ENCODE measurements at places on chromosomes 4 and X. TPM values are rescaled to one million over a fixed set of nuclear protein-coding genes. Genes with fewer than 3 reads are reported as not detected.

GRCh38 chr4:7785017-7785416, 154.6 kb downstream of the AFAP1 start:
- H3K4me3 ChIP-seq, result no peak overlapping the region
- peaks cover 9% of the 10 kb centered on the region for H3K4me1 ChIP-seq
- no peaks in the 10 kb centered on the region for H3K27me3 ChIP-seq
- no peak for DNase-seq
- H3K27ac ChIP-seq, result no peak overlapping the region

GRCh38 chr4:3531318-3531878, 824 bp downstream of the LRPAP1 start:
- peaks cover 2% of the 10 kb centered on the region for H3K27me3 ChIP-seq
- H3K27ac ChIP-seq, result peak overlapping the region; percentile 74
- peak overlapping the region; percentile 98 for H3K4me3 ChIP-seq
- H3K36me3 ChIP-seq, result peaks cover 2% of the 10 kb centered on the region

DNA sequence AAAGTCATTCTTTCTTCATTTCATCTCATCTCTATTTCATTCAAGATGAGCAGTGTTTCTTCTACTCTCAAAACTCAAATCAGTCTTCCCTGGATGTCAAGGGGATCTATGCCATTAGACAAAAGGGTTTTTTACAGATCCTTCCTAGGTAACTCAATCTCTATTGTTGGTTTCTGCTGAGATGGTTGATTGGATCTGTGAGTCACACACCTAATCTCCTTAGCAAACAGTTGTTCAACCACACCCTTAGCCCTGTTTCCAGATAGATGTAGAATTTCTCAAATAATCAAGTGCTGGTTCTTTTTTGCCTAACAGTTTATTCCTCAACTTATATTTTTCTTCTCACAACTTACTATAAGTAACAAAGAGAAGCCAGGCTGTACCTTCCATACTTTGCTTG, 200.5 kb downstream of the KDR start:
- DNase-seq, result no peak
- peaks cover 5% of the 10 kb centered on the region for H3K27me3 ChIP-seq
- no peaks in the 10 kb centered on the region for H3K36me3 ChIP-seq

DNA sequence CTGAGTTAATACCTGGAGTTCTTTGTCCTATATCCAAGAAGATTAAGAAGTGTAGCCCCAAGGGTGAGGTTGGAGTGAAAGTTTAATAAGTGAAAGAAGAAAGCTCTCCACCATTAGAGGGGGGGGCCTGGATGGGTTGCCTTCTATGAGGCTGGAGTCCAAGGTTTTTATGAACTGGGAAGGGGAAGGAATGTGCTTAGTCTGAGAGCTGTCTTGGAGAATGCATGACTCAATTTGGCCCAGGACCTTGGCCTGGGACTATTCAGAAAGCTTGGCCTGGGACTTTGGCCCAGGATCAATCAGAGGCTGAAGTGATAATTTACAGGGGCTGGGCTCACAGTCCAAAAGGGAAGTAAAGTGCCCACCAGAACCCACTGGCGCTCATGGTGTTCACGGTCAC, 1049.0 kb upstream of the GRIA3 start:
- H3K27ac ChIP-seq, result no peak overlapping the region
- no peak overlapping the region for H3K4me3 ChIP-seq
- no peaks in the 10 kb centered on the region for H3K27me3 ChIP-seq
- H3K4me1 ChIP-seq, result no peaks in the 10 kb centered on the region

GRCh38 chr4:17528551-17529165, 13.7 kb downstream of the CLRN2 start:
- peaks cover 21% of the 10 kb centered on the region for H3K27me3 ChIP-seq
- no peak overlapping the region for H3K4me3 ChIP-seq
- no peak for DNase-seq
- no peaks in the 10 kb centered on the region for H3K4me1 ChIP-seq
- H3K36me3 ChIP-seq, result no peaks in the 10 kb centered on the region

GRCh38 chr4:168919706-168920324, 90.2 kb downstream of the CBR4 start:
- H3K27me3 ChIP-seq, result peaks cover 4% of the 10 kb centered on the region
- no peaks in the 10 kb centered on the region for H3K36me3 ChIP-seq
- no peak overlapping the region for H3K27ac ChIP-seq
- no peak for DNase-seq

DNA sequence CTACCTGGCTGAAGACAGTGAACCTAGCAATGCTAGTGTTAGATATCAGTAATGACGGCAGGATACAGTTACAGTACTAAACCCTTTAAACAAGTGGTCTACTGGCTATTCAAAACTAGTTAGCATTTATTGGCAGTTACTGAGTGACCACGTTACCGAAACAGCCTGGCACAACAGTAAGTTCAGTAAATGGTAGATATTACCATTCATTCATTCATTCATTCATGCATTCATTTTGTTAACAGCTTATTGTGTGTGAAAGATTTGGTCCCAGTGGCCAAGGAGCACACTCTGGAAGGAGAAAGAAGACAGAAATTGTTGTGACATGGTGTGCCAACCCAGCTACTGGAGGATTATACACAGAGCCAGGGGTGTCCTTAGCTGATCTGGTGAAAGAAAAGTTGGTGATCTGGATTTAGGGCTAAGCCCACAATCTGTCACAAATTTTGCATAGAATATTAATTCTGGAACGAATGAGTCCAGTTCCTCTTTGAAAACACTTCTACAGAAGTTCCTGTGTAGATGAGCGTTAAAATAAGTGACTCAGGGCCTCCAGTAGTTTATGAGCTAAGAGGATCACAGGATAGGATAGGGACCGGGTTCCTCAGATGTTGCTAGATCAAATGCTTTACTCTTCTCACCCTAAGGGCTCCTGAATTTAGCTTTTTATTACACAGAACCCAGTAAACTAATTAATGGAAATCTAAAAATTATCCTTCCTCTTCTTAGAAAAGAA, 179.1 kb downstream of the CBR4 start:
- H3K4me1 ChIP-seq, result peaks cover 9% of the 10 kb centered on the region
- H3K4me3 ChIP-seq, result peak overlapping the region; percentile 61
- no peak overlapping the region for H3K27ac ChIP-seq
- peaks cover 69% of the 10 kb centered on the region for H3K27me3 ChIP-seq

MAGEA2 gene
- not detected for total RNA-seq

GPR119 gene
- not detected for total RNA-seq

SUPT20HL2 gene
- not detected for total RNA-seq

DNA sequence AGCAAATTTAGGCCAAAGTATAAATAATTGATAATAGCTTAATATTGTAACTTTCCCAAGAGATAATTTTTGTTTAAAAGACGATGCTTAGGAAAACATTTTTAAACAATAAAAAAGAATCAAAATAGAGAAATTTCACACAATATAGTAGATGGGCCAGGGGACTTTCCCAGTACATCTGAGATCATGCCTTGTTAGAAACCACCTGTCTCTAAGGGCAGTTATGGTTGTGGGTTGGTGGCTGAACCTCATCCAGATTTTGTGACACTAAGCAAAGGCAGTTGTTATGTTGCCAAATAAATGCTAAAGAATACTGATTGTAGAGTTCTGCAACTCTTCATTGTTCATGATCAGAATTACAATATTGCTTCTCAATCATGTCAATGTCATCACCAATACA, 270.6 kb downstream of the BANK1 start:
- H3K36me3 ChIP-seq, result no peaks in the 10 kb centered on the region
- H3K4me3 ChIP-seq, result no peak overlapping the region
- H3K27ac ChIP-seq, result no peak overlapping the region
- DNase-seq, result no peak
- H3K27me3 ChIP-seq, result peaks cover 3% of the 10 kb centered on the region
- no peaks in the 10 kb centered on the region for H3K4me1 ChIP-seq

GRCh38 chr4:85995361-85995760, 364.5 kb downstream of the MAPK10 start:
- DNase-seq, result no peak
- H3K4me3 ChIP-seq, result no peak overlapping the region
- no peaks in the 10 kb centered on the region for H3K36me3 ChIP-seq
- H3K4me1 ChIP-seq, result no peaks in the 10 kb centered on the region
- no peaks in the 10 kb centered on the region for H3K27me3 ChIP-seq

DNA sequence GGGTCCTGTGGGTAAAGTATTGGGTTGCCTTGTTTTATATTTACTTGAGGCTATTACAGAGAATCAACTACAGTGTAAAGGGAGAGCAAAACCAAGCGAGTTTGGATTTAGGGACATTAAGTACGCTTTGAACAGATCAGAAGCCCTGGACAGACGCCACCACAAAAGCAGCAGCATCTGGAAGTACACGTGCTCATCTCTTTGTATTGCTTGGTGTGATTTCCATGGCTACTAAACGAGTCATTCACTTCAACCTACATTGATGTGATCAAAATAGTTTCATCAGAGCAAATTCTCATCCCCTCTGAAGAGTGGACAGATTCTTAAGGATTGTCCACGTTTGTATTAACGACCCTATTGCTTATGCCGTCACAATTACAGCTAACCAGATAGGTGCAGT, 85.1 kb downstream of the SORBS2 start:
- no peak overlapping the region for H3K27ac ChIP-seq
- H3K4me1 ChIP-seq, result no peaks in the 10 kb centered on the region
- peaks cover 8% of the 10 kb centered on the region for H3K27me3 ChIP-seq
- DNase-seq, result no peak
- H3K36me3 ChIP-seq, result no peaks in the 10 kb centered on the region

DNA sequence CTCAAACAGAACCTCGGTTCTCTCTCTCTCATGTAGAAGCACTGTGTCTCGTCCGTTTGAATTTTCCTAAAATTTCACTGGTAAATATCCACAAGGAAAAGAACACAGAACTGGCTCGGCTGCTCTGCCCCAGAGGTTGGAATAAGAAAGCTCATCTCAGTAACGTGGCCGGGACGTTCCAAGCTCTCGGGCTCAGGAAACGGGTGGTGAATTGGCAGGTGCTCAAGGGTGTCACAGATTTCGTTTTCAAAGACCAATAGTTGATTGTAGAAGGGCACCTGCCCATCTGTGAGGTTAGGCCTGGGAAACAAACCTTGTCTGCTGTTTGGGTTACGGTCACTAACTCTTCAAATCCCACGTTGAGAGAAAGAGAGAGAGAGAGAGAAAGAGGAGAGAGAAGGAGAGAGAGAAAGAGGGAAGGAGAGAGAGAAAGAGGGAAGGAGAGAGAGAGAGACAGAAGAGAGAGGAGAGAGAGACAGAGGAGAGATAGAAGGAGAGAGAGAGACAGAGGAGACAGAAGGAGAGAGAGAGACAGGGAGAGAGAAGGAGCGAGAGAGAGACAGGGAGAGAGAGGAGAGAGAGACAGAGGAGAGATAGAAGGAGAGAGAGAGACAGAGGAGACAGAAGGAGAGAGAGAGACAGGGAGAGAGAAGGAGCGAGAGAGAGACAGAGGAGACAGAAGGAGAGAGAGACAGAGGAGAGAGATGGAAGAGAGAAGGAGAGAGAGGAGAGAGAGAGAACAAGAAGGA, 106.6 kb downstream of the CRLF2 start:
- no peaks in the 10 kb centered on the region for H3K36me3 ChIP-seq
- peaks cover 14% of the 10 kb centered on the region for H3K27me3 ChIP-seq
- no peak overlapping the region for H3K27ac ChIP-seq
- no peak overlapping the region for H3K4me3 ChIP-seq
- no peaks in the 10 kb centered on the region for H3K4me1 ChIP-seq
- no peak for DNase-seq

ZFP92 gene
- total RNA-seq, result 1.2 TPM

PNMA5 gene
- 0.17 TPM for total RNA-seq

GRCh38 chrX:45778616-45779015, 577.9 kb upstream of the DIPK2B start:
- no peak for DNase-seq
- H3K27me3 ChIP-seq, result no peaks in the 10 kb centered on the region
- no peak overlapping the region for H3K27ac ChIP-seq
- H3K36me3 ChIP-seq, result peaks cover 21% of the 10 kb centered on the region
- no peak overlapping the region for H3K4me3 ChIP-seq

Measured in activated naive CD8-positive, alpha-beta T cell treated with anti-CD3 and anti-CD28 coated beads, Interleukin-2, amount 10 ng/mL, durations not matched to agents 7 days and 5 days (primary cell).